ENCODE measurements at places on chromosomes 6 and 20.
A peak's percentile ranks its signal among the peaks of the same experiment; 100 is the strongest.

- DNase-seq = no peak
Measured at GRCh38 chr20:51356871-51357270, 185.6 kb downstream of the NFATC2 start.

GRCh38 chr20:40883097-40883496 lies 145.5 kb upstream of the TOP1 start:
- peak; percentile 7 for DNase-seq

DNA sequence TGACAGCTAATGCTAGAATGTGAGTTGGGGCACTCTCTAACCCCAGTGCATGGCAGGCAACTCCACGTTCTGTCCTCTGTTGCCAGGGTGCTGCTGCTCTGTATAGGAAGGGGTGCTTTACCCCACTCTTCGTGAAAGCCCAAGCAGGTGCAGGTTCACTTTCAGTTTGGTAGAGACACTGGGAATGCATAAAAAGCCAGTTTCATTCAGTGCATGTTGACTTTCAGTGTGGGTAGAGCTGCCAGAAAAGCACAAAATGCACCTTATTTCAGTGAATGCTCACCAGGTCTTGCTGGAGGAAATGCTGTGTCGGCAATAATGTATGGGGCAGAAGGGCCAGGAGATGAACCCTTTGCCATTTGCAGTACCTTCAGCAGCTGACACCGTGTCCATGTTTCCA lies 62.1 kb upstream of the ADGRB3 start:
- no peak for DNase-seq

- no peak for DNase-seq
Measured at GRCh38 chr20:60664106-60664505, 588.0 kb upstream of the CDH4 start.

DNA sequence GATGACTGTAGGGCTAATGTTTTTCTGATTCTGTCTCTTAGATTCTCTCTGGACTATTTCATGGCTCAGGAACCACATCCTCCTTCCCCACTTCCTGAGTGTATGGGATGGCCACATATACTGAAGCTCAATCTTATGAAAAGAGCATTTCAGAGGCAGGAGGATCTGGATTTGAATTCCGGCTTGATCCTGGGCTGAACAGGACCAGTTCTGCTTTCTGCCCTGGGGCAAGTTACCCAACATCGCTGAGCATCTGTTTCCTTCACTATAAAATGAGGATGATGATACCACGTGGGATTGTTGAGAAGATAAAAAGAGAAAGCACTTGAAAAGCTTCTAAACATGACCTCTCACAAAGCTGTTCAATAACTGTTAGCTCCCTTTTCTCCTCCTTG lies 168.4 kb upstream of the TNFAIP3 start:
- peak; percentile 69 for DNase-seq

GRCh38 chr6:49855221-49855620 lies 11.1 kb downstream of the CRISP1 start:
- DNase-seq = no peak

DNA sequence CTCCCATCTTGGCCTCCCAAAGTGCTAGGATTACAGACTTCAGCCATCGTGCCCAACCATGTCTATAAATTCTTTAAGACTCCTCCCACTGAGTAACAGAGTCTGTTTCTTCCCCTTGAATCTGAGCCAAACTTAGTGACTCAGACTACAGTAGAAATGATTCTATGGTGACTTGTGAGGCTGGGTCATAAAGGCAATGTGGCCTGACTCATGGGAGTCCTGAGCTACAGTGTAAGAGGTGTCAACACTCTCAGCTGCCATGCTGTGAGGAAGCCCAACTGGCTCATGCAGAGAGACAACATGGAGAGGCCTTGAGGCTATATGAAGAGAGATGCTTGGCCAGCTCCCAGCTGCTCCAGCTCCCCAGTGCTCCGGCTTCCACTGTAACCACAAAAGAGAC lies 5.2 kb upstream of the NRSN2 start:
- peak; percentile 62 for DNase-seq

- peak; percentile 38 for DNase-seq
Measured at GRCh38 chr6:2534406-2535042, 216.2 kb downstream of the MYLK4 start.

- DNase-seq = no peak
Measured at GRCh38 chr6:56101141-56101553, 146.2 kb downstream of the COL21A1 start.
